A172 (cell line): ENCODE measurements at places on chromosomes 12 and 14. TPM values are rescaled to one million over a fixed set of nuclear protein-coding genes. Genes with fewer than 3 reads are reported as not detected.

Gene RNASE7
- not detected in 2 replicates for total RNA-seq

DNA sequence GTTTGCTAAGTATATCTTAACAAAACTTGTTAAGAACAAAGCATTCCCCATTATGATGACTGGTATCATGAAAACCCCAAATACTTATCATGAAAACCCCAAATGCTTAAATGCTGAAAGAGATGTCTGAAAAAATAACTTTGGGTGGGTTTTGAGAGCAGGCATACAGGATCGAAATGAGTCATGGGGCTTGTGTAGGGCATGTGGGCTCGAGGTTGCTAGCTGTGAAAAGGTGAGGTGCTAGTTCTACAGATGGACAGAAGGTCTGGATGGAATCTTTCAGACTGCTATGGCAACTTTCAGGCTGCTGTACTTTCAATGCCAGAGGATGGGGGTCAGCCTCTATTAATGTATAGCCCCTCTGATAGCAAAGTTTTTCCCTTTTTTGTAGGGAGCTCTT lies 167.8 kb upstream of the MDGA2 start:
- DNase-seq, result no peak

Gene SLC5A8
- total RNA-seq, result not detected in 2 replicates

DNA sequence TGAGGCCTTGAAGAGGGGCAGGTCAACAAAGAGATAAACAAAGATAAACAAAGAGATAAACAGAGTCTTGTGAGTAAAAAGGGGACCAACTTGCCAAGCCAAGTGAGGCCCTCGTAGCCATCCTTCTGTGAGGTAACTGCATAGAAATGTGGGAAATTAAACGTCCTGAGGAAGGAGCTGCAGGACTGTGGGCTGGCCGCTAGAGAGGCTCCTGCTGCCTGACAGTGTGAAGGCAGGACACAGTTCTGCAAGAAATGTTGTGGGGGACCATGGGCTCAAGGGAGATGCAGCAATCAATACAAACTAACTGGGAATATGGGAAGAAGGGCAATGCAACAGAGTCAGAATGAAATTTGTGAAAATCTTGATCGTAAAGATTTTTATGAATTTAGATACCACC lies 91.9 kb downstream of the SLC8A3 start:
- DNase-seq, result no peak

Gene RIPK3
- not detected in 2 replicates for total RNA-seq

DNA sequence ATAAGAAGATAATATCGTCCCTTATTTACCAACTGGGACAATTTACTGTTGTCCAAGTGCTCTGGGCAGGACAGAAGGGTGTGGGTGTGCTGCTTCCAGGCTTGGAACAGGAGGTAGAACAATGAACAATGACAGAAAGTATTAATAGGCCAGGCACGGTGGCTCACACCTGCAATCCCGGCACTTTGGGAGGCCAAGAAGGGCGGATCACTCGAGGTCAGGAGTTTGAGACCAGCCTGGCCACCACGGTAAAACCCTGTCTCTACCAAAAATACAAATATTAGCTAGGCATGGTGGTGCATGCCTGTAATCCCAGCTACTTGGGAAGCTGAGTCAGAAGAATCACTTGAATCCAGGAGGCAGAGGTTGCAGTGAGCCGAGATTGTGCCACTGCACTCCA lies 2.5 kb downstream of the IFI27 start:
- no peak for DNase-seq

Gene RNASE4
- total RNA-seq, result 0.91 and 1.1 TPM in 2 replicates

DNA sequence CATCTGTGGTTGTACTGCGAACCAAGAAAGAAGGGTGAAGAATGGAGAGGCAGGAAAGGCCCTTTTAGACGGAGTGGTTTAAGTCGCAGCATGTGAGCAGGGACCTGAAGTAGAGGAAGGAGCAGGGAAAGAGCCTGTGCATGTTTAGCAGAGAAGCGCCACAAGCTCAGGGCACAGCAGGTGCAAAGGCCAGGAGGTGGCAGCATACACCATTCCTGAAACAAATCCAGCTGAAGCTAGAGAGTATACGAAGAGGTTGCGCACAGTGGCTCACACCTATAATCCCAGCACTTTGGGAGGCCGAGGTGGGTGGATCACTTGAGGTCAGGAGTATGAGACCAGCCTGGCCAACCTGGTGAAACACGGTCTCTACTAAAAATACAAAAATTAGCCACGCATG lies 49.9 kb downstream of the HELB start:
- peak; percentile 7 for DNase-seq

GRCh38 chr12:130127532-130127911 lies 34.7 kb upstream of the FZD10 start:
- no peak for DNase-seq

DNA sequence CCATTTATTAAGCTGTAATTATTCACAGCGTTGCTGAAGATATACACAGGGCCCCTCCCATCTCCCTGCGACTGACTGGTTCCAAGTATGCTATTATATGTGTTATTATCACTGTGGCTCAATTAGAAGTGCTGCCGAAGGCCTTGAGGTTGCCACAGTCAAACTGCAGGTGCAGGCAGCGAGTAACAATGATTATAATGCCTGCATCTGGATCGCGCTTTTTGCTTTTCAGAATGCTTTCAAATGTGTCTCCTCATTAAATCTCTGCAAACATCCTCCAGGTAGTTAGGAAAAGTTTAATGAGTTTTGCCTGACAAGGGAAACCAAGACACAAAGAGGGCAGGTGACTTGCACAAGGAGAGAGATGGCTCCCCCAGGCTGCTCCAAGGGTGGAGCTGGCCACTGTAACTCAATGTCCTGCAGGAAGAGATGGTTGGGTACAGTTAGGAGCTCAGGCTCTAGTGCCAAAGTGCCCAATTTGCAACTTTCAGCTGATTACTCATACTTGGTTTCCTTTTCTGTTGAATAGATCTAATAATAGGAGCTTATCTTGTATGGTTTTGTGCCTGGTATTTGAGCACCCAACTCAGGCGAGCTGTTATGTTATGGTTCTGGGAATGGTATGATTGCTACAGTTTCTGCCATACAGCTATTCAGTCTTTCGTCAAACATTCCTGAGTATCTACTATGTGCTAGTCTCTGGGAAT lies 1.7 kb upstream of the SYNE3 start:
- DNase-seq, result peak; percentile 29

GRCh38 chr14:89247457-89248122 lies 169.4 kb downstream of the FOXN3 start:
- DNase-seq, result no peak

DNA sequence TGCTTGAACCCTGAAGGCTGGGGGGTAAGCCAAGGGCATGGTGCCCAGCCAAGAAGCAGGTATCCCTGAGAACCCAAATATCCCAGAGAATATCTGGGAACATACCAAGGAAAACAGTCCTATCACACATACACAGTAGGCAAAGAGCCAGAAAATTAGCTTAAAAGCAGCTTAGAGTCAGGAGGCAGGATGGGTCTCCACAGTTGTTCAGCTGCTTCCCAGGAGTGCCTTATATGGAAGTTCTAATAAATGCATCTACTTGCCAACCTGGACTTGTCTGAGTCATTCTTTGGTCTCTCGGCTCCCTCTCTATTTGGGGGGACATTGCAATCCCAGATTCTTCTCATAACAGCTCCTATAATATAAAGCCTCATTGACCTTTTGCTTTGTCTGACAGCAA lies 9.0 kb upstream of the GPR135 start:
- peak; percentile 14 for DNase-seq

DNA sequence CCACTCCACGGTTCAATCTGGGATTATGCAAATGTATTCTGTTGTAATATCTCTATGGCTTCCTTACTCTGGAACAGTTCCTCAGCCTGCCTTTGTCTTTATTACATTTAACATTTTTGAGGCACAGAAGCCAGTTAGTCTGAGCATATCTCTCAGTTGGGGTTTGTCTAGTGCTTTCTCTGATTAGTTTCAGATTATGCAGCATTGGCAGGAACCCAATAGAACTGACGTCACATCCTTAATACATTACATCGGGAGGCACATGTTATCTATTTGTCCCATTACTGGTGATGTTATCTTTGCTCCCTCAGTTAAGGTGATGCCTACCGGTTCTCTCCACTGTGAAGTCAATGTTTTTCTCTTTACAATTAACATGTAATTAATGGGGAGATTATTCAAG lies 62.4 kb downstream of the PPM1A start:
- peak; percentile 13 for DNase-seq

GRCh38 chr12:53232646-53233461 lies 845 bp upstream of the RARG start:
- peak; percentile 48 for DNase-seq

Gene MAP3K9
- 2.1 and 2.9 TPM in 2 replicates for total RNA-seq

- DNase-seq, result no peak
These were observed 16.7 kb downstream of the CCNK start for GRCh38 chr14:99497894-99498293.

Gene BEGAIN
- total RNA-seq, result 1.3 and 1.5 TPM in 2 replicates

DNA sequence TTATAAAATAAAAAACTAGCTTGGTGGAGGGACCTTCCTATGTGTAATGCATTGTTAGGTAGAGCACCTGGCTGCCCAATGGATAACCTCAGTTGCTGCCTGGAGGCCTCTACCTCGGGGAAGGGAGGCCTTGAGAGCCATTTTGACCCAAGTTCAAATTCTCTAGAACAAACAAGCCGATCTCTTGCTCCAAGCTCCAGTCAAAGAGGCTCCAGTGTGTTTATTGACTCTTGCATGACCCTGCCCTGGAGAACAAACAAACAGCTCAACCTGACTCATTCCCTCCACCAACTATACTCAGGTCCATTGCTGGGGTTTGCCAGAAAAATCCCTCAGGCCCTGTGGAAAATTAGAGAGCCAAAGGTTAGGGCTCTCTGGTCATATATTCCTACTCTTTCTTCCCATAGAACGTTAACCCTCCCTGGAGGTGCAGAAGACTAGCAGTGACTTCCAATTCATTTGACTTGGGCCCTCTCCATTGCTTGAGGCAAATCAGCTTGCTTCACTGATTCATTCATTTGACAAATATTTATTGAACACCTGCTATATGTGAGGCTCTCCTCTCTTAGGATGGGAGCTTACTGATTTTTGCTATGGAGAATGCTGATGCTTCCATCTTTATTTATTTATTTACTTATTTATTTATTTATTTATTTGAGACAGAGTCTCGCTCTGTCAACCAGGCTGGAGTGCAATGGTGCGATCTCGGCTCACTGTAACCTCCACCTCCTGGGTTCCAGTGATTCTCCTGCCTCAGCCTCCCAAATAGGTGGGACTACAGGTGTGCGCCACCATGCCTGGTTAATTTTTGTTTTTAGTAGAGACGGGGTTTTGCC lies 73.7 kb upstream of the CISTR start:
- DNase-seq, result peak; percentile 42

Gene TAS2R30
- 0.05 and 0.48 TPM in 2 replicates for total RNA-seq

DNA sequence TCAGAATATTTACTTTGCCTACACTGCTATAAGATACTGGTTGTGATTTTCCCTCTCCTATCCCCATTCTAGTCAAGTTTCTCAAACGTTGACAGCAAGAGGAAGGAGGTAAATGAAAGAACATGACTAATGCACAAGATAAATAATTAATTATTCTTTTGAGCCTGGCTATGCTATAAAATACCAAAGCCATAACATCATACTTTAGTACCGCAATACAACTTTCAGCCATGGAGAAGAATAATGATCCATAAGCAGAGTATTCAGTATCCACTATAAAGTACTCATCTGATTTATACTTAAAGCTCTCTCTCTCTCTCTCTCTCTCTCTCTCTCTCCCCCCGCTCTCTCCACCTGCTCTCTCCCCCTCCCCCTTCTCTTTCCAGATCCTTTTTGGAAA lies 41.3 kb downstream of the TDG start:
- DNase-seq, result peak; percentile 44

Gene ATP5MC2
- total RNA-seq, result 393 and 458 TPM in 2 replicates

Gene FAM181A
- not detected in 2 replicates for total RNA-seq

DNA sequence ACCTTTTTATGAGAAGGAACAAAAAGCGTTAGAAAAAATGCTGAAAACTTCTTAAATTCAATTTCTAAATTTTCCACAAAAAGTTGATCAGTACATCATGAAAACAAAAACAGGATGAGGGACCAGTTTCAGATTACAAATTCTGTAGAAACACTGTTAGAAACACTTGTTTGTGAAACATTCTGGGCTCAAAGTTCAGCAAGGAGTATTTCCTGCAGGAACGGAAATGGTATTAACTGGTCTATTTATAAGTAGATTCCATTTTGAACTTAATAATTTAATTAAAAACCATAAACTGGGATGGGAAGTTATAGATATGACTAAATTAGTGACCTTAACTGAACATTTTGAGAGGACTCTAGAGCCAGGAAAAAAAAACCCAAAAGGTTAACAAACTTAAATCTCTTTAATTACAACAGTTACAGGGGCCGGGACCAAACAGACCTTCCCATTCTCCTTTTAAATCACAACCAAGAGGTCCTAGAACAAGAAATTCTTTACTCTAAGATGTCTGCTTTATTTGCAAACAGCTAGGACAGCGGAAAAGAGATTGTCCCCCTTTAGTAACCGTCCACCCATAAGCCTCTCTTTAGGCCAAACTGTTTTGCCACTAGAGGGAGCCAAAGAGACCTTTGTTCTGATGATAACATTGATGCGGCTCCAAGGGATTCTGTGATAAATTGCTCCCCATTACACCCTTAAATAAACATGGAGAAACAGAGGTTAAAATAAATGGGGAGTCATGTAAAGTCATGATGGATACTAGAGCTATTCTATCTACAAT lies 69.0 kb upstream of the RERGL start:
- DNase-seq, result peak; percentile 39

DNA sequence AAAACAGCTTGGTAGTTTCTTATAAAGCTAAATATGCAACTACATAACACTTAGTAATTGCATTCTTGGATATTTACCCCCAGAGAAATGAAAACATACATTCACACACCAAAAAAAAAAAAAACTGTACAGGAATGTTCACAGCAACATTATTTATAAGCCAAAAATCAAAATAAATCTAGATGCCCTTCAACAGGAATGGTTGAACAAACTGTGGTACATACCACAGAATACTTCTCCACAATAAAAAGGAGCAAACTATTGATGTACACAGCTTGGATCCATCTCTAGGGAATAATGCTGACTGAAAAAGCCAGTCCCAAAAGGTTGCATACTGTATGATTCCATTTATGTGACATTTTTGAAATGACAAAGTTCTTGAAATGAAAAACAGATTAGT lies 62.1 kb upstream of the SLC38A4 start:
- no peak for DNase-seq

Gene SLC25A21
- 0.22 TPM in 1 of 2 replicates, not detected in the other for total RNA-seq

Gene GPX2
- not detected in 2 replicates for total RNA-seq

Gene KRT6C
- not detected in 2 replicates for total RNA-seq

DNA sequence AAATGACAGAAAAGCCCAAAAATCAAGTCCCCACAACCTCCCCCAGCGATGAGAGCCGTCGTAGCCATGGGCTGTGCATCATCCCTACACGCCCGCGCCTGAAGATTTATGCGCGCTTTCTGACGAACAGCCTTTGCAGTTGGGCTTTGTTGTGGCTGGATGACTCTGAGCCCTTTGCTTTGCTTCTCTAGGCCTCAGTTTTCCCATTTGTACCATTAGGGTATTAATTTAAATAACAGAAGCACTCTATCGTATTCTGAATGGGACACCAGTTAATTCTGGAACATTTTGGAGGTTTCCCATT lies 24.2 kb downstream of the SFSWAP start:
- DNase-seq, result no peak

GRCh38 chr12:52243856-52244614 lies 11.0 kb downstream of the KRT7 start:
- peak; percentile 96 for DNase-seq
